ENCODE measurements at places on chromosomes 7 and 10. TPM values are rescaled to one million over a fixed set of nuclear protein-coding genes. Genes with fewer than 3 reads are reported as not detected.

GRCh38 chr10:130430291-130430690 lies 294.1 kb downstream of the GLRX3 start:
- DNase-seq = peak; percentile 8

The FGL2 gene
- not detected for total RNA-seq

DNA sequence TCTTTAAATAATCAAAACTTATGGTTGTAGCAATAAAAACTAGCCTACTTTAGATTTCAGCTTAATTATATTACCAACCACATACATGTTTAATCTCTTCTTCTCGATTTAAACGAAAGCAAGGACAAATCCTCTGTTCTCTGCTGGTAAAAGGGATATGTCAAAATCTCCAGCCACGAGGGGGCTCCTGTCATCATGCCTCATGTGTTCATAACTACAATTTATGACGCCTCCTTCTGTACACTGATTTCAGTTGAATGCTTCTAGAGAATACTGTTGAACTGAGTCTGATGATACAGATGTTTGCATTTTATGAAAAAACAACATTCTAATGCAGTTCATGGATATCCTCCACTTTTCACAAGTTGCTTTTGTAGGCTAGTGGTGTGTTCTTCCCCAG lies 220.0 kb upstream of the DPP6 start:
- no peak for DNase-seq

GRCh38 chr7:33422825-33423645 lies 293.7 kb downstream of the BBS9 start:
- DNase-seq = peak; percentile 68

The WASHC2C gene
- total RNA-seq = 53.4 TPM

GRCh38 chr10:97333601-97334369 lies 744 bp downstream of the FRAT2 start:
- DNase-seq = peak; percentile 79

GRCh38 chr10:69345402-69345801 lies 67.1 kb downstream of the HK1 start:
- DNase-seq = peak; percentile 76

DNA sequence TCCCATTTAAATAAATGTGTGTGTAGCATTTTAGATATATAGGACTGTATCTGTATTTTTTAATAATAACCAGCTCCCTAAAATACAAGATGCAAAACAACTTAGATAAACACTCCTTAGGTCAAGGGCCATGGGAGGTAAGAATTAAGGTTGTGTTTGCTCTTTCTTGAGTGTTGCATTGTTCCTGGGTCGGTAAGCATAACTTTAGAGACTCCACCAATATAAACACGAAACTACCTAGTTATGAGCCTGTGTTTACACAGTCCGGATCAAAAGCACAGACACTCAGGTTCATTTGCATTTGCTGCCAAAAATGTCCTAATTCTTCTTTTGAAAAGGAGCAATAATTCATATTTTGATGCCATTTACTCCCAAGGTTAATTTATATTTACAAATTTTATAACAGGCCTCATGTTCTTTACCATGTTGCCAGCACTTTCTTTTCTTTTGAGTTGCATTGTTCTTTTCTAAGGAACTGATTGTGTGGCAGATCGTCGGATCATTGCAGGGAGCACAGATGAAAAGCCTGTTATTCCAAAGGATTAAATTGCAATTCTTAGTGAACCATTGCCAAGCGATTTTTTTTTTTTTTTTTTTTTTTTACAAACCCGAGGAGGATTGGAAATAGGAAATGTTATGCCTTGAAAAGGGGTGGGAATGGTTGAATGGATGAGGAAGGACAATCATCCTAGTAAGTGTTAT lies 45.8 kb upstream of the GLCCI1 start:
- no peak for DNase-seq

The MEOX2 gene
- total RNA-seq = not detected

DNA sequence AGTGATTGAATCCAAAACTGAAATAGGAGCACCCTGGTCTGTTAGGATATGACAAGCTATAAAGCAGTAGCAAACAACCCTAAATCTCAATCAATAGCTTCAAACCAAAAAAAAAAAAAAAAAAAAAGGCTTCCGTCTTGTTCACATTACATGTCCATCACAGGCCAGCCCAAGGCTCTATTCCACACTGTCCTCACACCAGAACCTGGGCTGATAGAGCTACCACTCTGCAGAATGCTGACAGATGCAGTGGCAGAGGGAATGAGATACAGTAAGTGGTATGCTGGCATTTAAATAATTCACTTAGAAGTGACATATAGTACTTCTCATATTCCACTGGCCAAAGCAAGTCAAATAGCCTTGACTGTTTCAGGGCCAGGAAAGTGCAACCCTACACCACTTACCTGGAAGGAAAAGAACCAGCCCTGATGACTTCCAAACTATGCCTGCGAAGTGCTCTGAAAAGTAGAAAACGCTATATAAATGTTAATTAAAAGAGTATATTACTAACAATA lies 5.8 kb downstream of the CDCA7L start:
- no peak for DNase-seq

GRCh38 chr7:48114115-48114514 lies 25.1 kb downstream of the UPP1 start:
- no peak for DNase-seq

The ZDHHC6 gene
- total RNA-seq = 35.7 TPM

- DNase-seq = no peak
These were observed 119.3 kb downstream of the SRPK2 start for GRCh38 chr7:105269397-105269796.

The MYOF gene
- total RNA-seq = 37.4 TPM

DNA sequence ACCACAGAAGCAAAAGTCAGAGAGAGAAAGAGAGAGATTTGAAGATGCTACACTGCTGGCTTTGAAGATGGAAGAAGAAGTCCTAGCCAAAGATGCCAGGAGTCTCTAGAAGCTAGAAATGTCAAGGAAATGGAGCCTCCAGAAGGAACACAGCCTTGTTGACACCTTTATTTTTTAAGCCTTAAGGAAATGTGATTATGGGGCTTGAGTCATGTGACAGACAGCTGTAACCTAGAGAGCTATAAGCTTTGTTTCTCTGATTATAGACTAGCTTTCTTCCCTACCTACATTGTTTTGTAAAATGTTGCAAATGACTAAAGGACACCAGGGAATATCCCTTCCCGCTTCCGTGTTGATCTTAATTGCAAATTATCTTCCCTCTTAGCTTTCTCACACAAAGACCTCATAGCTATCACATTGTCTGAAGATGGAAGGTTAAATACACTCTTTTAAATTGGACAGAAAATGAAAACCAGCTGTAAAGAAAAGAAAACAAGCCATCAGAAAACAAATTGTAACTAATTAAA lies 199.9 kb downstream of the ARHGAP12 start:
- no peak for DNase-seq

The FZD8 gene
- total RNA-seq = 189 TPM

DNA sequence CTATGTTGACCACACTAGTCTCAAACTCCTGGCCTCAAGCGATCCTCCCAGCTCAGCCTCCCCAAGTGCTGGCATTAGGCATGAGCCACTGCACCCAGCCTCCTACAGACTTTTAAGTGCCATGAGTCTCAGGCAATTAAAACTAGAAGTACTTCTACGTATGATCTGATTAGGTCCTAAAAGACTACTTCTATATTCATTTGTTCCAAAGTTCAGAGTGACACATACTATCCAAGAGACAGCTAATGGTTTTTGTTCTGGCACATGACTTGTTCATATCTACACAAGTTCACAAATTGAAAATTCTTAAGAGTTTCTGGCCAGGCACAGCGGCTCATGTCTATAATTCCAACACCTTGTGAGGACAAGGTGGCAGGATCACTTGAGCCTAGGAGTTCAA lies 11.7 kb downstream of the ARHGAP19 start:
- DNase-seq = no peak

- DNase-seq = no peak
These were observed 309.8 kb downstream of the AHR start for GRCh38 chr7:17608114-17608833.

- peak; percentile 23 for DNase-seq
These were observed 127.7 kb downstream of the ADCY1 start for GRCh38 chr7:45701701-45702510.

- no peak for DNase-seq
These were observed 266.7 kb upstream of the KLF6 start for GRCh38 chr10:4051641-4052151.

- no peak for DNase-seq
These were observed 663 bp downstream of the HERPUD2 start for GRCh38 chr7:35694161-35694783.

Measured in endodermal cell (in vitro differentiated cells).